Activated T-helper 17 cell treated with anti-CD3 and anti-CD28 coated beads, Interleukin-2, amount 50 U/mL, for 72 hours (primary cell): ENCODE measurements at places on chromosomes 6 and 20. TPM values are rescaled to one million over a fixed set of nuclear protein-coding genes. Genes with fewer than 3 reads are reported as not detected.

Gene PCK1
- total RNA-seq = not detected

Gene KHDC1L
- total RNA-seq = not detected

Gene ERVFRD-1
- total RNA-seq = not detected

Gene ATP9A
- 2.2 TPM for total RNA-seq

Gene HLA-DQA1
- total RNA-seq = 11.6 TPM

Gene PCSK2
- total RNA-seq = not detected

Gene METTL24
- total RNA-seq = not detected

Gene MCHR2
- total RNA-seq = not detected

Gene ZSCAN16
- 3.0 TPM for total RNA-seq

Gene SMLR1
- total RNA-seq = not detected

Gene BCL2L1
- total RNA-seq = 86.7 TPM

Gene PLEKHG1
- 7.8 TPM for total RNA-seq

Gene LAMA2
- total RNA-seq = 0.40 TPM

Gene FOXC1
- not detected for total RNA-seq

Gene SPATA25
- total RNA-seq = 0.74 TPM

Gene TCP11
- total RNA-seq = not detected

Gene SYCP2
- total RNA-seq = 6.7 TPM

Gene DNMT3B
- 0.99 TPM for total RNA-seq

Gene OR12D3
- total RNA-seq = not detected

Gene BCAS4
- total RNA-seq = 3.8 TPM

Gene CCN5
- total RNA-seq = not detected

Gene TRIM15
- total RNA-seq = not detected

Gene BMP2
- total RNA-seq = not detected

Gene CTAGE9
- not detected for total RNA-seq

Gene SPATS1
- not detected for total RNA-seq

Gene CTCFL
- total RNA-seq = not detected
